Suprapubic skin (tissue), 4 donors: ENCODE measurements at places on chromosomes 4 and X. TPM values are rescaled to one million over a fixed set of nuclear protein-coding genes. Genes with fewer than 3 reads are reported as not detected.
A peak's percentile ranks its signal among the peaks of the same experiment; 100 is the strongest.

DNA sequence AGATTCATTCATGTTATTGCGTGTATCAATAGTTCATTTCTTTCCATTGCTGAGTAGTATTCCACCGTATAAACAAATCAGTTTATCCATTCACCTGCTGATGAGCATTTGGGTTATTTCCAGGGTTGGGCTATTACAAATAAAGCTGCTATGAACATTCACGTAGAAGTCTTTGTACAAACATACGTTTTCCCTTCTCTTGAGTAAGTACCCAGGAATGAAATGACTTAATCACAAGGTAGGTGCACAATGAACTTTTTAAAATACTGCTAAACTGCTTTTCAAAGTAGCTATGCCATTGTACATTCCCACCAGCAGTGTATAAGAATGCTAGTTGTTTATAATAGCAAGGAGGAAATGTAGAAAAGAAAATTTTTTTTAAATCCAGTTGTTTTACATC, 35.9 kb downstream of the SYTL4 start:
- H3K4me3 ChIP-seq = no peak overlapping the region
- H3K4me1 ChIP-seq = no peaks in the 10 kb centered on the region
- H3K27me3 ChIP-seq = no peaks in the 10 kb centered on the region
- H3K27ac ChIP-seq = no peak overlapping the region

The HMGN5 gene
- 2.8 TPM for total RNA-seq

The SMIM10L2A gene
- 1.7 TPM for total RNA-seq

- H3K4me1 ChIP-seq = no peaks in the 10 kb centered on the region
- no peak for DNase-seq
- H3K36me3 ChIP-seq = no peaks in the 10 kb centered on the region
- no peaks in the 10 kb centered on the region for H3K27me3 ChIP-seq
Observed at GRCh38 chrX:121093011-121093410, 45.6 kb downstream of the GLUD2 start.

DNA sequence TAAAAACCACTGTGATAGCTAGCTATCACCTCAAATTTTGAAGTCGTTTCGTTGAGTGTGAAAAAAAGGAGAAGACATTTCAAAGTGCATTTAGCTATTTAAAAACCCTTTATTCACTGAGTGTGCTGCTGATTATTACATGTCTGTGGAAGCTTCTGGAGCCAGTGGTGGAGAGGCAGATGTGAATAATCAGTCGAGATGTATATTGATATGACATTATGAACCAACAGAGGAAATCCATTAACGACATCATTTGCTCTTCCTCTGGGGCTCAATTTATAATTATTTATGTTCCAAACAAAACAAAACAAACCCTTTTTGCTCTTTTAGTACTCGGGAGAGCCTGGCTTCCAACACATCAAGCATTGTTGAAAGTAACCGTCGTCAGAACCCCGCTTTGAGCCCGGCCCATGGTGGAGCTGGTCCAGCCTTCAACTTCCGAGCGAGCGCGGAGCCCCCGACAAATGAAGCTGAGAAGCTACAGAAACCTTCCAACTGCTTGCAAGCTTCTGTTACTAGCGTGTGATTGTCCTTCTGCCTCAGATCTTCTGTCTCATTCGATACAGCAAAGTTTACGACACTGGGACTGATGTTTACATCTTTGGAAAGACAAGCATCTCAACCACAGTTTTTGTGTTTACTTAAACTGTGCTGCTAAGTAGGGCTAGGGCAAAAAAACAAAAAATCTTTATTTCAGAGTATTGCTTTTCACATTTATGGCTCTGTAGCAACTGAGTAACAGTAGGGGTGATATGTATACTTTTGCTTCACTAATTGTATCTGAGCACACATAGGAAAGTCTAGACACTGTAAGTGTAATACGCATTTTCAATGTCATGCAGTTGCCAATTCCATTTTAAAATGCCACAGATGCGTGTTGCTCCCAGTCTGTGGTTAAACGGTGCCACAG, 111.9 kb downstream of the STOX2 start:
- no peak overlapping the region for H3K27ac ChIP-seq
- peaks cover 14% of the 10 kb centered on the region for H3K4me1 ChIP-seq
- no peak for DNase-seq
- H3K36me3 ChIP-seq = no peaks in the 10 kb centered on the region
- no peaks in the 10 kb centered on the region for H3K27me3 ChIP-seq
- no peak overlapping the region for H3K4me3 ChIP-seq

DNA sequence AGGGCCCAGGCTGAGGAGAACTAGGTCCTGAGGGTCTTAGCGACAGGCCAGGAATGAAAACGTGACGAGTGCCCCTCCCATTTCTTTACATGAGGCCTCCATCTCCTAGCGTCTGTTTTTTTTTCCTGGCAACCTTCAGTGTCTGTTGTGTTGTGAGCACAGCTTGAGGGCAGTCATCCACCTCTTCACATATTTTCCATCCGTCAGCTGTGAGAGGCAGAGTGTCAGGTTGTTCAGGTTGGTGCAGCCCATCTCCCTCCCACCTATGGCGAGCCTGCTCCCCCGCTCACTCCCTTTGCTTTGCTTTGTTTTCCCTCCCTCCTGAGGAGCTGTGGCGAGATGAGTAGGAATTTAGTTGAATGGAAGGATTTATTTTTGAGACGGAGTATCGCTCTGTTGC, 51.7 kb upstream of the CHRNA9 start:
- H3K27me3 ChIP-seq = no peaks in the 10 kb centered on the region
- no peaks in the 10 kb centered on the region for H3K4me1 ChIP-seq
- no peaks in the 10 kb centered on the region for H3K36me3 ChIP-seq

The FATE1 gene
- not detected for total RNA-seq

The SLC10A6 gene
- 113 TPM for total RNA-seq

The CXCR3 gene
- total RNA-seq = 0.29 TPM

GRCh38 chrX:68917799-68918198, 89.0 kb downstream of the EFNB1 start:
- no peak overlapping the region for H3K27ac ChIP-seq
- no peaks in the 10 kb centered on the region for H3K36me3 ChIP-seq
- DNase-seq = no peak
- H3K4me3 ChIP-seq = no peak overlapping the region
- no peaks in the 10 kb centered on the region for H3K27me3 ChIP-seq

- H3K36me3 ChIP-seq = no peaks in the 10 kb centered on the region
- DNase-seq = no peak
- H3K27me3 ChIP-seq = no peaks in the 10 kb centered on the region
- H3K27ac ChIP-seq = no peak overlapping the region
- no peaks in the 10 kb centered on the region for H3K4me1 ChIP-seq
Observed at GRCh38 chr4:117478702-117479101, 393.3 kb upstream of the TRAM1L1 start.

- H3K4me3 ChIP-seq = no peak overlapping the region
- no peaks in the 10 kb centered on the region for H3K27me3 ChIP-seq
- no peaks in the 10 kb centered on the region for H3K4me1 ChIP-seq
- DNase-seq = no peak
- H3K27ac ChIP-seq = no peak overlapping the region
Observed at GRCh38 chrX:52031371-52031770, 37.6 kb downstream of the MAGED4B start.

DNA sequence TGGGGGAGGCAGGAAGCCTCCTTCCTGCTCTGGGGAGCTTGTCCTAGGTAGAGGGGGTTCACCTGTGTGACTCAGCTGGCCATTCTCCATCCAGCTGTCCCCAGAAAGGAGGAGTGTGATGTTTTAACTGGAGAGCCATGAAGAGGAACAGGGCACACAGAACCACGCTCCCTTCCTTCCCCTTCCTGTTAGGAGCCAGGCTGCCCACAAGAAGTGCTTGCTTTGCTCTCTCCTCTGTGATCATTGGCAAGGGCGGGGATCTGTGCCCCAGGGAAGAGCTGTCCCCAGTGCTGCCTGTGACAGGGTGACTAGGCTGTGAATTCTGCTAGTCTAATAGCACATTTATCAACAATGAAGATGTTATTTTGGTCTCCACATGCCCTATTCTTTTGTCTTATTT, 169.6 kb upstream of the GATB start:
- H3K4me1 ChIP-seq = no peaks in the 10 kb centered on the region
- H3K27ac ChIP-seq = no peak overlapping the region
- H3K4me3 ChIP-seq = no peak overlapping the region
- no peak for DNase-seq

- H3K36me3 ChIP-seq = no peaks in the 10 kb centered on the region
- H3K27ac ChIP-seq = no peak overlapping the region
- no peaks in the 10 kb centered on the region for H3K27me3 ChIP-seq
- H3K4me1 ChIP-seq = peaks cover 16% of the 10 kb centered on the region
- H3K4me3 ChIP-seq = peak overlapping the region; percentile 36
Observed at GRCh38 chr4:1862055-1862911, 6.3 kb upstream of the LETM1 start.

DNA sequence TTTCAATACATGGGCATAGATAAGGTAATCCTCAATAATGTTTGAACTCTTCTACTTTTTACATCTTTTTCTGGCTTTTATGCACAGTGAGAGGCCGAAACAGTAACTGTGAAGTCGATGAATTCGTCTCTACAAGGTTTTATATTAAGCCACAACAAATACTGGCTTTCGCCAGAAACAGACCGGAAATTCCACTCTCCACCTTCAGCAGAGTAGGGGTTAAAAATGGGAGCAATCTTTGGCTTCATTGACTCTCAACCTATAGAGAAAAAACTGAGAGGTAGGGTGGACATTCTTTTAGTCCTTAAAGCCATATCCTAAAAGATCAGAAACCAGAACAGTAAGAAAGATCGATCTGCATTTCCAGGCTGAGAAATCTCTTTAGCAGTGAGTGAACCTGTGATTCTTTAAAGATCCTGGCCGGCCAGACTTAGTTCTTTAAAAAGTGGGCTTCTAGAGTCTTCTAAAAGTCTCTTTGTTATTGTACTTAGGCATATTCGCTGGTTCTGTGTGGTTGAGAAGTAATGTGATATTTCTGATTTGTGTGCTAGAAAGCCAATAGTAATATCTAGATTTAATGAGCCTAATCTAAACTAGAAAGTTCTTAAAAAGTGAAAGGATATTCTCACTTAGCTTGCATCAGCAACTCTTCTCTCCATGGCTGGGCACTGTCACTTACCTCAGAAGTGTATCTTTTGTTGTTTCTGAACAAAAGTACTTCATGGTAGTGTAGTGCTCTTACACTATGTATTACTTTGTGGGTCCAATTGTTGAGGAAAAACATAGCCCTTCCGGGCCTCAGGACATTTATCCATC, 2.0 kb downstream of the HSPA4L start:
- H3K4me1 ChIP-seq = peaks cover 10% of the 10 kb centered on the region
- no peaks in the 10 kb centered on the region for H3K36me3 ChIP-seq
- H3K27ac ChIP-seq = peak overlapping the region; percentile 81
- peak overlapping the region; percentile 89 for H3K4me3 ChIP-seq

DNA sequence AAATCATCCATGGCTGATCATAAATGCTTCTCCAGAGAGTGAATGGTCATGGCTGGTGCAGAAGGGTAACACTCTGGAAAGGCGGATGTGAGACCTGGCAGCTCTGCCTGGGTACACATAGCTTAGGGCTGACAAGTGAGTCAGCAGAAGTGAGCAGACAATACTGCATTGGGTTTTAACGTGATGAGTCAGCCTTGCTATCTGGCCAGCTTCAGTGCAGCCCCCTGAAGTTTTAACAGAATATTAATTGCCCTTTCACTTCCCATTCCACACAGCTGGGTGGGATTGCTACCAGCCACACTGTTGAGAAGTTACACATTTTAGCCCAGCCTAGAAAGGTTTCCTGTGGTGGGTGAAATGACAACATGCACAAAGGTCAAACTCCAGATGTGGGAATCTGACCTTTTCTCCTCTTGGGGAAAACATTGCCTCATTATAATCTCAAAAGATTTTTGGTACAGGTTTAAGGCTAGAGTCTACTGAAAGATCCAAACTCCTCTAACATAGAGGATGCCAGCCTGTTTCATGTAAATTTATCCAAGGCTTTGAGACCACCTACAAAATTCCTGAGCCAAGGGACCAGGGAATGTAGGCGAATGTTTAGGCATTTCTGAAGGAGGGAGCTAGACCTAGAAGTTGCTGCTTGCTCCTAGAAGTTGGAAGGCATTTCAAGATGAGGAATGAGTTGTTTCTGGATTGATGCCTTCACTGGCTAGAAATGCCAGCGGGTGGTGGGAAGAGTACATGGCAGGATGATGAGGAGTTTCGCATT, 230.3 kb upstream of the PGRMC2 start:
- H3K36me3 ChIP-seq = no peaks in the 10 kb centered on the region
- peaks cover 22% of the 10 kb centered on the region for H3K4me1 ChIP-seq
- H3K27me3 ChIP-seq = no peaks in the 10 kb centered on the region
- no peak for DNase-seq

GRCh38 chr4:4485806-4486205, 56.0 kb downstream of the STX18 start:
- no peak for DNase-seq
- H3K27ac ChIP-seq = no peak overlapping the region
- H3K4me1 ChIP-seq = peaks cover 16% of the 10 kb centered on the region
- H3K36me3 ChIP-seq = no peaks in the 10 kb centered on the region
- H3K4me3 ChIP-seq = no peak overlapping the region

The ZMAT1 gene
- total RNA-seq = 3.5 TPM

GRCh38 chrX:87679849-87680248, 162.2 kb downstream of the KLHL4 start:
- H3K27ac ChIP-seq = no peak overlapping the region
- no peak for DNase-seq
- no peaks in the 10 kb centered on the region for H3K27me3 ChIP-seq
- H3K36me3 ChIP-seq = no peaks in the 10 kb centered on the region
- no peaks in the 10 kb centered on the region for H3K4me1 ChIP-seq

- no peak for DNase-seq
- H3K27me3 ChIP-seq = no peaks in the 10 kb centered on the region
- no peak overlapping the region for H3K4me3 ChIP-seq
- no peak overlapping the region for H3K27ac ChIP-seq
Observed at GRCh38 chr4:32133141-32133540, 1413.0 kb downstream of the PCDH7 start.

- H3K4me3 ChIP-seq = no peak overlapping the region
- DNase-seq = no peak
- no peaks in the 10 kb centered on the region for H3K36me3 ChIP-seq
- no peak overlapping the region for H3K27ac ChIP-seq
- H3K4me1 ChIP-seq = no peaks in the 10 kb centered on the region
Observed at GRCh38 chrX:149721778-149722177, 9.9 kb downstream of the MAGEA11 start.

DNA sequence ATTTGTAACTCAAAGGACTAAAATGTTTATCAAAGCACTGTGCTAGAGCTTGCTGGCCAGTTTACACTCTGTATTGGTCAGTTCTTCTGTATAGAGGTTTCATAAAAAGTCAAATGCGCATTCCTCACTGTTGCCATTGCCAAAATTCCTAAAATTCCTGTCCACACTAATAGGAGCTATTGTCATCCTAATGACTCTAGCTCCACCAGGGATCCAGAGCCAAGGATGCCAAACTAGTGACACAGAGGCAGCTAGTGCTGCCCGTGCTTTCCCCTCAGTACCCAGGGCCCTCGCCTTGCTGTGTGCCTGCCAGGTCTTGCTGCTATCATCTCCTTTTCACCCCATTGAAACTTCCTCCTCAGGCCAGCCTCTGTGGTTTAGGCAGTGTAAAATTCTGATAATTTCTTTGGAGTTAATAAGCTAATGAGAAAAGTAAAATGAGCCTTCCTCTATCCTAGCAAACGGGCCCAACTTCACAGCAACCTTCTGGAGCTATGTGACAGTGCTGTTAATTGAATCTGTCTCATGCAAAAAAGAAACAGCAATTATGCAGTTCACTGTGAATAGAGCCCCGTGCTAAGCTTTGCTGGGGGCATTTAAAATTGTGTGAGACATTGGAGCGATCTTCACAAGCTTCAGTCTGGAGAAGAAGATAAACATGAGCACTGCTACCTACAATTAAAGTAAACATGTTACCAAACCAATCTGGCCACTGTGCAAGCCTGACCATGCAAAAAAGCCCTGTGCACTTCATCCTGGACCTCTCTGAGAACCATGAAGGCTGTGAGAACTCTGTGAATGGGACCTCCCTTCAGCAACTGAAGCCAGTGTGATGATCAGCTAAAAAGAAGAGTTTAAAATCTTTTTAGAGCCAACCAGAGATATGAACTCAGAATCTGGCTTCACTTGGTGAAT, 43.1 kb upstream of the FGF2 start:
- no peak overlapping the region for H3K27ac ChIP-seq
- no peaks in the 10 kb centered on the region for H3K27me3 ChIP-seq
- H3K36me3 ChIP-seq = no peaks in the 10 kb centered on the region
- no peak overlapping the region for H3K4me3 ChIP-seq
- H3K4me1 ChIP-seq = peaks cover 15% of the 10 kb centered on the region
